Stimulated activated memory B cell treated with anti-CD40 and anti-IgM and Interleukin-4, amounts not matched to agents 10 μg/mL and 1 μg/mL and 100 μg/mL, for 72 hours (primary cell): ENCODE measurements at places on chromosomes 4 and X.
A peak's percentile ranks its signal among the peaks of the same experiment; 100 is the strongest.

DNA sequence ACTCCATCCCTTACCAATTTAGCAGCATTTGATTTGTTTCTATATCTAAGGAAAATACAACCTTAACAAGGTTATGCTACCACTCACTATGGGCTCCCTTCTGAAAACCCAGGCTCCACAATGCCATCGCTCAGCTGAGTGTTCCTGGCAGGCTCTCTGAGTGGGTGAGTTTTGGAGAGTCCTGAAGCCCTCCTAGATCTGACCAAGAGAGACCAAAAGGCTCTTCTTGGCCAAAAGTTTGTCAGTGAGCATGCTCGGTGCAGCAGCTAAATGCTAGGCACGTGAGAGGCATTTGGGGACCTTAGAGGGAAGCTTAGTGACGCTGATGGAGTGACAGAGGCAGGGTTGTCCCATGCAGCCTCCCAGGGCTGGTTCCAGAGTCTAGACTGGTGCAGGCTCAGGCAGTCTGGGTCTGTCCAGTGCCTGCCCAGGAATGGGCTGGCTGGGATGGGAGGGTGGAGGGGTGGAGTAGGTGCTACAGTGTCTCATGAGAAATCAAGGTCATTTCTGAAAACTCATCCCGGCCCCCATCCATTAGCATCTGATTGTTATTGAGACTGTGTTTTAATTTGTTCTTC is 346.8 kb downstream of the NR3C2 start:
- H3K27ac ChIP-seq, result no peak overlapping the region
- H3K27me3 ChIP-seq, result no peaks in the 10 kb centered on the region
- no peak for ATAC-seq
- no peak overlapping the region for H3K4me3 ChIP-seq
- peaks cover 31% of the 10 kb centered on the region for H3K36me3 ChIP-seq

DNA sequence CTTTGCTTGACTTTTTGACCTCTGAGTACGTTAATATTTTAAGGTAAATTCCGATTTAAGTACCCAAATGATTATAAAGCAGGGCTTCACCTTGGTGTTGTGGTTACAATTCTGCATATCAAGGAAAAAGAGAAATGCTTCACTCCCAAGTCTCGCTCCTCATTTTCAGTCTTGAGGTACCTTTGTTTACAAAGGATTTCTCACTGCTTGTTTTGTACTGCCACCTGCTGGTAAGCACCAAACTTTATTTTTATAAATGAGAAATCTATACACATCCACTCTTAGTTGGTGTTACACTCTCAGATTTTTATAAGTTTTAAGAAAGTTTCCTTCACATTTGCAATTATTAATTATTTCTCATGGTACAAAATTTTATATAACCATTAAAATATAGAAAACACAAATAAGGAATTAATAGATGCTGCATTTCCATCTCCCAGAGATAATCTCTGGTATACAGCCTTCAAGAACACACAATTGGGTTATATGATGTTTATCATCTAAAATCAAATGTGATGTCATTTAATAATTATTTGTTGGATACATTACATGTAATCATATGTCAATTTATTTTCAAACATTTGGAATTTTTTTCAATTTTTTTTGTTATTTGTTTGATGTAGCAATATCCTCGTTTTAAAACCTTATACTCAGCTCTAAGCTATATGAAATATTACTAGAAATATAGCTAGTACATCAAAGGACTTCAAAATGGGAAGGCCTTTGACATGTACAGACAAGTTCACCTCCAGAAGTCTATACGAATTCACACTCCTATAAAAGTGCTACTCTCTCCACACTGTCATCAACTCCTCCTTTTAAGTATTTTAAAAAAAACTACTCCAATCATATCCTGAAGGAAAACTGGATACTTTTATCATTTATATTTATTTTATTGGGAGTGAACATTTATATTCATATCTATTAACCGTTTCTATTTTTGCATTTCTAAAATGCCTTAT is 179.9 kb downstream of the KCNIP4 start:
- no peaks in the 10 kb centered on the region for H3K27me3 ChIP-seq
- no peaks in the 10 kb centered on the region for H3K4me1 ChIP-seq
- no peak overlapping the region for H3K27ac ChIP-seq
- no peak for ATAC-seq
- no peaks in the 10 kb centered on the region for H3K36me3 ChIP-seq

DNA sequence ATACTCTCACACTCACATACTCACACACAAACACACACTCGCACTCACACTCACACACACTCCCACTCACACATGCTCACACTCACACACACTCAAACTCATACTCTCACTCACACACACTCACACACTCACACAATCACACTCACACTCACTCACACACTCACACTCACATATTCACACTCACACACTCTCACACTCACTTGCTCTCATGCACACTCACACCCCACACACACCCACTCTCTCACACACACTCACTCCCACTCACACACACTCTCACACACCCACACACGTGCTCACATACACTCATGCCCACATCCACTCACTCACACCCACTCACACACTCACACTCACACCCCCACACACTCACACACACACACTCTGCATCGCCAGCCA is 4.9 kb upstream of the ATP2B3 start:
- ATAC-seq, result no peak
- no peak overlapping the region for H3K27ac ChIP-seq
- H3K4me3 ChIP-seq, result no peak overlapping the region
- no peaks in the 10 kb centered on the region for H3K36me3 ChIP-seq
- H3K27me3 ChIP-seq, result peaks cover 12% of the 10 kb centered on the region

GRCh38 chr4:8312976-8313375 is 43.4 kb downstream of the HTRA3 start:
- H3K4me3 ChIP-seq, result no peak overlapping the region
- ATAC-seq, result no peak
- peaks cover 66% of the 10 kb centered on the region for H3K27me3 ChIP-seq
- no peak overlapping the region for H3K27ac ChIP-seq
- H3K36me3 ChIP-seq, result no peaks in the 10 kb centered on the region

GRCh38 chr4:971666-972500 is 1.5 kb downstream of the DGKQ start:
- peak overlapping the region; percentile 71 for H3K4me3 ChIP-seq
- peaks cover 21% of the 10 kb centered on the region for H3K4me1 ChIP-seq
- no peaks in the 10 kb centered on the region for H3K36me3 ChIP-seq
- no peak overlapping the region for H3K27ac ChIP-seq

GRCh38 chr4:159702200-159702599 is 599.3 kb downstream of the RAPGEF2 start:
- ATAC-seq, result no peak
- H3K27me3 ChIP-seq, result no peaks in the 10 kb centered on the region

DNA sequence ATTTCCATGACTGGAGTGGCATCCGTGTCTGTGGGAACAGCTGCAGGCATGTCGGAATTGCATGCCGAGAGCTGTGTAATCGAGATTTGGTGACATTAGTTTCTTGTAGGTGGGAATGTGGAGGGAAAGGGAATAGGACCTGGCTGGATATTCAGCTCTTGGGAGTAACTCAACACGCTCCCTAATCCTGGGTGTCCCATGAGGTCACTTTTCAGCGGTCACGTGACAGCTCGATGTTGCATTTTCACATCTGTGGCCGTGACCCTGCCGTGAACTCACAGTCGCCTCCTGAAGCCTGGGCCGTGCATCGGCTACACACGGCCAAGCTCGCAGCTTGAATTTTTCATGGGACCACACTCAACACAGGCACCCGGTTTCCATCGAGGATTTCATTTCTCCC is 25.8 kb upstream of the PSAPL1 start:
- H3K4me3 ChIP-seq, result no peak overlapping the region
- no peak for ATAC-seq
- H3K36me3 ChIP-seq, result no peaks in the 10 kb centered on the region
- H3K27ac ChIP-seq, result no peak overlapping the region
- H3K4me1 ChIP-seq, result no peaks in the 10 kb centered on the region
- peaks cover 15% of the 10 kb centered on the region for H3K27me3 ChIP-seq

DNA sequence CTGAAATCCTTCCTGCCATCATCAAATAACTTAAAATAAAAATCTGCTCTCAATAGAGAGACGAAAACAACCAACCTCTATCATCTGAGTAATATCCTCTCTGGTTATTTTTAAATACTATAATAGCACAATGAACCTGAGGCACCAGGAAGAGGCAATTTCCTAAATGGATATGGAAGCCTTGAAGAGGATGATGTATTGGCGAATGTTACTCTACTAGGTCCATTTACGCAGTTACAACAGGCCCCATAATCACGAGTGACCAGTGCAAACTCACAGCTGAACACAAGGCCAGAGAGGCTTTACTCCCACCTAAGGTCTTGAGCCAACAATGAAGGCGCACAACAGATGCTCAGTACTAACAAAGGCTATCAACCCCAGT is 678.8 kb upstream of the NR3C2 start:
- H3K27ac ChIP-seq, result no peak overlapping the region
- H3K4me3 ChIP-seq, result no peak overlapping the region
- H3K36me3 ChIP-seq, result no peaks in the 10 kb centered on the region
- H3K27me3 ChIP-seq, result no peaks in the 10 kb centered on the region

GRCh38 chrX:154030715-154031305 is 11.1 kb upstream of the IRAK1 start:
- peaks cover 1% of the 10 kb centered on the region for H3K4me1 ChIP-seq
- no peak overlapping the region for H3K27ac ChIP-seq
- no peaks in the 10 kb centered on the region for H3K27me3 ChIP-seq
- H3K36me3 ChIP-seq, result peaks cover 14% of the 10 kb centered on the region

DNA sequence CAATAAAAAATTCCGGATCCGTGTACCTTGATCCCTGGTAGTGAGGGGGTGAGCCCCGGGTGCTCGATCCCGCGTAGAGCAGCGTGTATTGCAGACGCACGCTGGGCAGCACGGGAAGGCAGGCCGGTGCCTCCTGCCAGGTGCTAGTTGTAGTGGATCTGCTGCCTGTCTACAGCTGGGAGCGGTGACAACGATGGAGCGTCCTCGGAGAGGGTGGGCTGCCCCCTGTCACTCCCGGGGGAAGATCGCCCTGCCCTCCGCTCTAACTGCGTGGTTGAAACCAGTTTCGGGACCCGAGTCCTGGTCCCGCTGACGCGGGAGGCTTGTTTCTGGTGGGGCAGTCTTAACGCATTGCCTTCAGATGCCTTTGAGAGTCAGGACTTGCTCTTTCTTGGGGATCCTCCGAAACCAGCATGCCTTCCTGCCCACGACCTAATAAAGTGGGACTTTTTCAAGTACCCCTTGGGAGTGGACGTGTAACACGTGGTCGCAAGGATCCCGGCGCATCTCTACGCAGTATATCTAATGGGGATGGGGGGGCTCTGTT is 2.7 kb upstream of the NKX6-1 start:
- peaks cover 80% of the 10 kb centered on the region for H3K27me3 ChIP-seq
- no peak overlapping the region for H3K27ac ChIP-seq
- no peak for ATAC-seq
- H3K36me3 ChIP-seq, result peaks cover 6% of the 10 kb centered on the region
- H3K4me1 ChIP-seq, result peaks cover 24% of the 10 kb centered on the region

GRCh38 chr4:1234811-1235292 is 14.1 kb downstream of the CTBP1 start:
- H3K4me3 ChIP-seq, result no peak overlapping the region
- ATAC-seq, result no peak
- H3K27me3 ChIP-seq, result no peaks in the 10 kb centered on the region

GRCh38 chrX:153726286-153727122 is 1.8 kb downstream of the ABCD1 start:
- H3K36me3 ChIP-seq, result peaks cover 11% of the 10 kb centered on the region
- peak overlapping the region; percentile 64 for H3K4me3 ChIP-seq
- H3K27ac ChIP-seq, result peak overlapping the region; percentile 78
- no peaks in the 10 kb centered on the region for H3K27me3 ChIP-seq
- ATAC-seq, result peak; percentile 73

DNA sequence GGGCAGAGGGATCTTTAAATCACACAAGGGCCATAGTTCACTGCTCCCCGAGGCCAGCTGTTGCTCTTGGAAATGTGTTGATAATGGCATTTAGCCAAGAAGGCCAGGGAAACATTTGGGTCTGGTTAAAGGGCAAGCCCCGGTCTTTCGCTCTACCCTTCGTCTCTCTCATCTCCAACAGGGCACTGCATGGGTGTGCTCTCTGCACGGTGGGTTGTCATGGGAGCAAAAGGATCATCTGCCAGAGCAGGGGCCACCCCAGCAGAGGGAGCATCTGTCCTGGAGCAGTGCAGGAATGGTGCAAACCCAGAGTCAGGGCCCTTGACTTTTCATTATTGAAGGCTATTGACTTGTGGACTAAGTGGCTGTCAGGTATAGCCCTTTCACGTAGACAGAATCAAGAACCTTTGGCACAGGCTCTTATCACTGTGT is 22.7 kb upstream of the PGRMC2 start:
- H3K27me3 ChIP-seq, result no peaks in the 10 kb centered on the region
- ATAC-seq, result no peak
- H3K27ac ChIP-seq, result no peak overlapping the region
- peaks cover 39% of the 10 kb centered on the region for H3K36me3 ChIP-seq

- H3K36me3 ChIP-seq, result no peaks in the 10 kb centered on the region
- H3K4me3 ChIP-seq, result no peak overlapping the region
- H3K27me3 ChIP-seq, result no peaks in the 10 kb centered on the region
- no peak overlapping the region for H3K27ac ChIP-seq
- H3K4me1 ChIP-seq, result no peaks in the 10 kb centered on the region
Measured at GRCh38 chr4:141501931-141502330, 134.5 kb upstream of the IL15 start.

DNA sequence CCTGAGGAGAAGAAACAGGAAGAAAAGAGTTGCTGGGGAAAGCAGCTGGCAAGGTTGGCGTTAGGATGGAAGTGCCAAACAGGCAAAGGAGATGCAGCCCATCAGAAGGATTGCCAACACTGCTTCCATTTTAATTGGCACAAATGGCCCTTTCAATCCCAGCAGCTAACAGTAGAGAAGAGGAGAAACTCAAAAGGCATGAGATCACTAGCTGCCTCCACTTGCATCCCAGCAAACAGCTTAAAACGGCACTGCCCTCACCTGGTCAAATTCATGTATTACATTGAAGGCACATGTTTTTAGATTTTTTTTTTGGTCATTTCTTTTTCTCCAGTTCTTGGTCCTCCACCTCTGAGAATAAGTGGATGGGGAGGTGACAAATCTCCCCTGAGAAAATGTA is 14.9 kb upstream of the LOC101059915 start:
- no peak overlapping the region for H3K4me3 ChIP-seq
- no peaks in the 10 kb centered on the region for H3K36me3 ChIP-seq
- no peak for ATAC-seq
- H3K27ac ChIP-seq, result no peak overlapping the region
